ENCODE measurements at places on chromosomes 2 and 18.
A peak's percentile ranks its signal among the peaks of the same experiment; 100 is the strongest.

DNA sequence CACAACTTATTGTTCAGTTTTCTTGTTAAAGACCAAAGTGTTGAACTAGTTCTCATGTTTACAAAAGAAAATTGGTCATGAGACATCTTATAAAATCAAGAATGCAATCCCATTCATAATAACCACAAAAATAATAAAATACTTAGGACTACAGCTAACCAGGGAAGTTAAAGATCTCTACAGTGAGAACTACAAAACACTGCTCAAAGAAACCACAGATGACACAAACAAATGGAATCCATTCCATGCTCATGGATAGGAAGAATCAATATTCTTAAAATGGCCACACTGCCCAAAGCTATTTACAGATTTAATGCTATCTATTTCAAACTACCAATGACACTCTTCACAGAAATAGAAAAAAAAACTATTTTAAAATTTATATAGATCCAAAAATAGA is 1354.8 kb upstream of the CDH2 start:
- DNase-seq: no peak

- no peak for DNase-seq
These were observed 82.5 kb downstream of the TGFA start for GRCh38 chr2:70471129-70471528.

GRCh38 chr18:78643004-78643403 is 336.6 kb upstream of the SALL3 start:
- no peak for DNase-seq

- no peak for DNase-seq
These were observed 149.8 kb downstream of the OSR1 start for GRCh38 chr2:19208479-19209199.

DNA sequence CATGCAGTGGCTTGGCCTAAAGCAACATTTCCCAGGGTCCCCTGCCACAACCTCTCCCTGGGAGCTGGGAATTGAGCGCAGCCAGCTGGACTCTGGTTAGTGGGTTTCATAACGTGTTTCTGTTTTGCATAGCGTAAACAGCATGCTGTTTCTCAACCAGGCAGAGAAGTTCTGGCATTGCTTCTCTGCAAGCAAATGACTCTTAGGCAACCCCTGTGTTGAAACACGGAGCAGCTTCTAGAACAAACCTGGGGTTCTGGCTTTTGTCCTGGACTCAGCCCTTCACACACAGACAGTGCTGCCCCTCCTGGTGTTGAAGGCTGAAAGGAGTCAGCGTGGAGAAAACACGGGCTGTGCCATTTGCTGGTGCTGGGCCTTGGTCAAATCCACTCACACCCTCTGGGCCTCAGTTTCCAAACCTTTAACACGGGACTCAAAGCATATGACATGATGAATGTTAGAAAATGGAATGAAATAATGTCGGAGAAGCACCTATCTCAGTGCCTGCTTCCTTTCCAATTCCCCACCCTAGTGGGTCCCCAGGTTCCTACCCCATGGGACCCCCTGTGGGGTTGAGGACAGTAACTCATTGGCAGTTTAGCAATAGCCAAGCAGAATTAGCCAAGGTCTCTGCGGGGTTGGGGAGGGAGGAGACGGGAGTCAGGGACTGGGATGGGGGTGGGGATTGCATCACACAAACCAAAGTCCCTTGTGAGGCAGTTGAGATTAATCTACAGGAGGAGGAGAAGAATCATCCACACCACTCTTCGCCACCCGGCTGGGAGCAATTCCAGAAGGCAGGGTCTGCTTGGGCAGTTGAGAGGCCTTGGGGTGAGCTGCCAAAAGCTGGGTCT is 30.2 kb upstream of the IL1R2 start:
- peak; percentile 7 for DNase-seq

GRCh38 chr2:42872721-42873120 is 80.3 kb upstream of the HAAO start:
- DNase-seq: no peak

- no peak for DNase-seq
These were observed 3.1 kb downstream of the MGAT5 start for GRCh38 chr2:134256956-134257355.

DNA sequence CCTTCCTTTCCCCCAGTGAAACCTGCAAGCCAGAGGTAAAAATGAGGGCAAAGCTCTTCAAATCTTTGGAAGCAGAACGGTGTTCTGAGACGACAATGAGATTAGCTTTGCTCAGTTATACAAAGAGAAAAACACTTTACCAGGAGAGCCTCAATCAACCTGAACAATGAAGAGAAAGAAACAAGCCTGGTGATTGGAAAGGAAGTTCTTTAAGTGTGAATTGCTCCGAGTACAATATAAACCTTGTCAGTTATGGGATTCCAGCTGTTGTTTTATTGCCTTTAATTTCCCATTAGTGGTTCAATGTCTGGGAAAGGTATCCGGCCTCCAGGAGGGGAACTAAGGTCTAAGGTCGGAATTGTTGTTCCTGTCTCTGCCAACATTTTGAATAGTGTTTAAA is 901.6 kb downstream of the EPHA4 start:
- peak; percentile 50 for DNase-seq

DNA sequence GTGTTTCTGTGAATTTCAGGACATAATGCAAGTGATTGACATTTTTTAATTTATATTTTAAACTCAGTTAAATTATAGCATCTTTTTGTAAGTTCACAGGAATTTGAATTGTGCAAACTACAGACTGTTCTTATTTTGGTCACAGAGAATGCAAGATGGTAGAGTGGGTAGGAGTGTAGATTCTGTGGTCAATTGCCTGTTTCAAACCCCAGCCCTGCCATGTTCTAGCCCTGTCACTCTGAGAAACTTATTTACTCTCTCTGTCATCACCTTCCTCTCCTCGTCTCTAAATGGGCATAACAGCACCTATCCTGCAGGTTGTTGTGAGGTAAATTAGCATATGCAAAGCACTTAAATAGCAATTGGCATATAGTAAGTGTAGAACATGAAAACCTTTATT is 879.8 kb downstream of the CPS1 start:
- DNase-seq: no peak

DNA sequence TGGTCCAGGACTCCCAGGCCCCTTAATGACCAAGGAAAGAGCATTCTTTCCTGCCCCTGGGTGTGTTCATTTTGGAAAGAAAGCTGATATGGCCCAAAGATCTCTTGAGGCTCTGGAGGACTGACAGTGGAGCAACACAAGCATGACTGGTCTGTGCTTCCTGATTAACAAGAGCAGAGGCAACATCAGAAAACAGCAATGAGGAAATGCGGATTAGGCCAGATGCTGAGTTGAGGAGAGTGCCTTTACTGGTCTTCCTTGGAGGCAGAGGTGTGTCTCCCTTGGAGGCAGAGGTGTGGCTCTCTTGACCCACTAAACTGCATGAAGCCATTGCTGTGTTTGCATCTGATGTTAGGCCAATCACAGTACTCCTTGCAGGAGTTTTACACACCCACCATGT is 19.9 kb downstream of the IL36B start:
- DNase-seq: no peak

Measured in small intestine (tissue), 16 donors.